ENCODE measurements at places on chromosomes 5 and 9. TPM values are rescaled to one million over a fixed set of nuclear protein-coding genes. Genes with fewer than 3 reads are reported as not detected.

LOX gene
- 12.2 TPM for total RNA-seq

ADAMTS13 gene
- total RNA-seq = 1.9 TPM

IQGAP2 gene
- total RNA-seq = 24.6 TPM

SLC34A1 gene
- not detected for total RNA-seq

ZFP2 gene
- total RNA-seq = 5.4 TPM

BTNL3 gene
- total RNA-seq = not detected

HSPB3 gene
- total RNA-seq = 5.3 TPM

NUTM2G gene
- total RNA-seq = not detected

ZNF658 gene
- total RNA-seq = 5.3 TPM

PCDHA1 gene
- total RNA-seq = not detected

GPR150 gene
- 0.14 TPM for total RNA-seq

ENDOG gene
- 15.7 TPM for total RNA-seq

TTC33 gene
- total RNA-seq = 23.2 TPM

SPATA31E1 gene
- not detected for total RNA-seq

STPG3 gene
- not detected for total RNA-seq

FTMT gene
- total RNA-seq = not detected

ADGRD2 gene
- total RNA-seq = not detected

CSF1R gene
- 44.4 TPM for total RNA-seq

KIF12 gene
- total RNA-seq = not detected

F12 gene
- not detected for total RNA-seq

MARCOL gene
- not detected for total RNA-seq
